Stimulated activated CD4-positive, alpha-beta T cell treated with anti-CD3 and anti-CD28 coated beads, Interleukin-15, amount 100 ng/mL, for 48 hours (primary cell): ENCODE measurements at places on chromosomes 1 and 21.

DNA sequence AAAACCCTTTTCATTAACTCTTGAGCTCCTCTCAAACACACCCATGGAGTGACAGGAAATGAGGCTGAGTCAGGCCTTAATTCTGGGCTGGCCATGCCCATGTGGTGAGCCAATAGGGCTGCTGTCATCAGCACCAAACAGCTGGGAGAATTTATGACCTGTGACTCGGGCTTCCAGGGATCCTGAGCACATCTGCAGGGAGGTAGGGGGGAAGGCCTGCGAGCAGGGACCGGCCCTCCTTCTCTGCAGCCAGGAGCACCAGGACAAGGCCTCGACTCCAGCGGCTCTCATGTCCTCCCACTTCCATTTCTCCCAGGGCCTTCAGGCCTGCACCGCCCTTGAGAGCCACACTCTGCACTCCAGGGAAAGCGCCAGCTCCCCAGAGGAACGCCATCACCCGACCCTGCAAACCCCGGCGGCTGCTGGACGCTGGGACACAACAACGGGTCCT, 14.6 kb downstream of the RIPK4 start:
- DNase-seq, result no peak

DNA sequence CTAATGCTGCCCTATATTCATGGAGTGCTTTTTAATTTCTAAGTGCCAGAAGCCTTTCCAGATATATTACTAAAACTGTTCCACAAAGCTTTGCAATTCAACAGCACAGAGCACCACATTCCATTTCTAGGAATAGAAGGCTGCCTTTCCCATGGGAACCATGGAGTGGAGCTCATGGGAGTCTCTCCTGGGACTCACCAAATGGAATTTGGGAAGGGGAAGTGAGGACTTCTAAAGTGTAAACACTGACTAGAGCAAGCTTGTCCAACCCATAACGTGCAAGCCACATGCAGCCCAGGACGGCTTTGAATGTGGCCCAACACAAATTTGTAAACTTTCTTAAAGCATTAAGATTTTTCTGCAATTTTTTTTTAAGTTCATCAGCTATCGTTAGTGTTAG, 190.4 kb upstream of the TNR start:
- no peak for DNase-seq

GRCh38 chr1:224113545-224113917, 380 bp upstream of the FBXO28 start:
- no peak for DNase-seq

DNA sequence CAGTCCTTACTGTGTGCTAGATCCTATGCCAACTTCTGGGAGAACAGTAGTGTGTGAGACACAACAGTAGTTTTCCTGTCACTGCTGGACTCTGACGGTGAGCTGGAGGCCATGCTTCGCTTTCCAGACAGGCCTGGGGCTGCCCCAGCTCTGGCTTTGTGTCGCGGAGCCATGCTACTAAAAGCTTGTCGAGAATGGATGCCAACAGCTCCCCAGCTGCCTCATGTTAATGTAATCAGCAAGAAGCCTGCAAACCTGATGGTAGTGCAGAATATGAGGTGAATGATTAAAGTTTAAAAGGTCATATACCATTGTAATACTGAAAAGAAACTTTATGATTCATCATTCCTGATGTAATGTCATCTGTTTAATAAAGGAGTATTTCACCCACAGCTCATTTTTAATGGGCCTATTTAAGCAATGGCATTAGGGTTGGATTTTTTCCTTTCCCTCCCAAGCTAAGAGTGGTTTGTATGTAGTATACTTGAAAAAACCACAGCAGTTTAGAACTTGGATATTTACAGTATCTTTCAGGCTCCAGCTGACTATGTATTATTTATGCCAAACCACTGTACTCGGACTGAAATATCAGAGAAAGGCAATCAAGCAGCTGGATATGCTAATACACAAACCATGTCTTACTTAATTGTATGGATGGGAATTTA, 343.0 kb downstream of the NUF2 start:
- DNase-seq, result no peak

GRCh38 chr1:179883745-179884138, 1.7 kb downstream of the TOR1AIP1 start:
- peak; percentile 47 for DNase-seq

DNA sequence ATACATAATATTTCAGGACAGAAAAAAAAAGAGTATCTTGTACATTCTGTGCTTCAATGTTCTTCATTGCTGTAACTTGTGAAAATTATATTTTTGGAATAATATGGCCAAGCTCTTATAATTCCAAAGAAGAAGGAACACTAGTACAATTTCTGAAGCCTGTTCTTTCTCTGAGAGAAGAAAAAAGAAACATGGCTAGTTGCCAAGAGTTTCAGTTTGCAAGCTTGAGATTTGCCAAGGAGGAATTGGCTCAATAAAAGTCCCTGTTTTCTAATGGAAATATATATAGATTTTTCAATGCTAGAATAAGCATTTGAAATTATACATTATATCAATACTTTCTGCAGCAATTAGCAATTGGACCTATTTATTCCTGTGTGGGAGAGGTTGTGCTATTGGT, 285.2 kb upstream of the NEGR1 start:
- DNase-seq, result no peak

- DNase-seq, result no peak
These were observed 189.0 kb upstream of the DAB1 start for GRCh38 chr1:57612833-57613232.

GRCh38 chr1:22557341-22557950, 5.8 kb upstream of the EPHA8 start:
- DNase-seq, result no peak

DNA sequence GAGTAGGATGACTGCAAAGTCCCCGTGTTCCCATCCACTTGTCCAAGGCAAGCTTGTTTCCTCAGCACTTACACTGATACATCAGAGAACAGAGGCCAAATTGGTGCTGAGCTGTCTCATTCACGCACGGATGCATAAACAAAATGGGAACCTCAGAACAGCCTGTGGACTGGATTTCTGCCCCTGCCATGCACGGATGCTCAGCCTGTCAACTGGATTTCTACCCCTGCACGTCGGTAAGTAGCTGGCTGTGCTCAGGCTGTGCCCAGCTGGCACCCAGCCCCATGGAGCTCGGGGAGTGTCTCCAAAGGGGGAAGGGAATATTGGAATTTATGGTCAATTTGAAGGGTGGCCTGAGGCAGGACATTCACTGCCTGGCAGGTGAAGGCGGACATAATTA, 40.8 kb upstream of the TMPRSS2 start:
- DNase-seq, result no peak
